ENCODE measurements at places on chromosomes 1 and 21.

DNA sequence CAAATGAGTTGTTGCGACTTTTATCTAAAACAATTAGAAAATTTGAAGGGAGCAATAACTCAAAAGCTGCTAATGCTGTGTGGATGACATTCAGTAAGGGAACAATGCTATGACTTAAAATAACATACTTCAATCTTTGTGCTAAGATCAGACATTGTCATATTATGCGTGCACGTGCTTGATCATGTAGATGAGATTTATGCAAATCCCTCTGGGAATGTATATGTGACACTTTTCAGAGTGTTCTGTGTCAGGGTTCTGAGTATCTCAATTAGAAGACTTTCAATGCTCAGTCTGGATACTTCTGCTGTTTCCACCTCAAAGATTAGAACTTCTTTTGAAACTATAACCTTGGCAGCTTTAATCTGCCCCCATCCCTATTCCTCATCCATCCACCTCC lies 18.6 kb upstream of the POU2F1 start:
- DNase-seq: no peak

DNA sequence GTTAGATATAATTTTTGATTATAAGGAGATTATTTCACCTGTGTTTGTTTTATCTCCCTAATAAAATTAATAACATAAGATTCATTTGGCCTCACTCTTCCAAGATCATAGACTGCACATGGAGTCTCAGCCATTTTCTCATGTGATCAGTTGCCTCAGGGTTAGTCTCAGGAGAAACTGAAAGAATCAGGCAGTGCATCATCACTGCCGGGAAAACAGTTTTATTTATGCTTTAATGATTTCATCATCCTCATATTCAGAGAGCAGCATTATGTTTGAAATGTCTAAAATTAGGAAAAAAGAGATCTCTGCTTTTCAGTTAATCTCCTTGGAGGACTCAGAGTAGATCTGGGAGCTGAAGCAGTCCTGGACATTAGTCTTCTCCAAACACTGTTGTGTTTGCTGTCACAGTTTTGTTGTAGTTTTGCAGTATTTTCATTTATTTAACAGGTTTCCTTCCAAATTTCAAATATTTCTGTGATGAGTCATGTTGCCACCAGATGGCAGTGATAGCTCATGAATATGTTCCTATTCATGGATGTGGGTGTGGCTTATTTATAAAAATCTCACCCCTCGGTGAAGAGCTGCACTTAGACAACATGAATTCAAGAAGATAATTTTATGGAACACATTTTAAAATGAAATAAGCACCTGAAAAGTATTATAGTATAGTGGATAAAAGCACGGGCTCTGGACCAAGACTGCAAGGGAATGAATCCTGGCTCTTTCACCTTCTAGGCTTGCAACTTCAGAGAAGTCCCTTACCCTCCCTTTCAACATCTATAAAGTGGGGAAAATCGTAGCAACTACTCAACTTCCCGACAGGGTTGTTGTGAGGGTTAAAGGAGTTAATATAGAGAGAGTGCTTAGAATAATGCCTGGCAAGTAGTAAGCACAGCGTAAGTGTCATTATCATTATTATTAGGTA lies 31.2 kb downstream of the CHD1L start:
- no peak for DNase-seq

GRCh38 chr1:190754666-190755065 lies 277.0 kb upstream of the BRINP3 start:
- DNase-seq: no peak

DNA sequence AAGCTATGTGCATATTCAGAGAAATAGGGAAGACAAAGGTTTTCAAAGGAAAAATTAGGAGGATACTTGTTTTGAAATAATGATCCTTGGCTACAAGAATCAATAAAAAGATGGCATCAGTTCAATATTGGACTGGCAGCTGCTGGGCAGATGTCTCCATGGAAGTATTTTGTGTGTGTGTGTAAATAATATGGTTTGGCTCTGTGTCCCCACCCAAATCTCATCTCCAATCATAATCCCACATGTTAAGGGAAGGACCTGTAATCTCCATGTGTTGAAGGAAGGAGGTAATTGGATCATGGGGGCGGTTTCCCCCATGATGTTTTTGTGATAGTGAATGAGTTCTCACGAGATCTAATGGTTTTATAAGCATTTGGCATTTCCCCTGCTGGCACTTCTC lies 40.4 kb upstream of the LRRC7 start:
- no peak for DNase-seq

GRCh38 chr1:244325056-244325758 lies 126.5 kb downstream of the ADSS2 start:
- no peak for DNase-seq

DNA sequence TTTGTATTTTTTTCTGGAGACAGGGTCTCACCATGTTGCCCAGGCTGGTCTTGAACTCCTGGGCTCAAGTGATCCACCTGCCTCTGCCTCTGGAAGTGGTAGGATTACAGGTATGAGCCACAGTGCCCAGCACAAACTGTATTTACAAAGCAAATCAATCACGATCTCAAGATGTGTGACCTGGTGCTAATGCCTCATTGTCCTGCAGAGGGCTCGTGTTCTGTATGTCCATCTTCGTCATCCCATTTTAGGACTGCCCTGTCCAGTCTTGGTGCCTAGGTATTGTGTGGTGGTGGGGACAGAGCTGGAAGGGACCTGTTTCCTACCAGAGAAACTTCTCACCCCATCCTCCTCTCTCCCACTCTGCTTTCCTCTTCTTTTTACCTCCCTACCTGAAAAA lies 20.2 kb downstream of the PROK1 start:
- no peak for DNase-seq

GRCh38 chr1:40532062-40532389 lies 589 bp downstream of the ZNF684 start:
- no peak for DNase-seq

GRCh38 chr21:39022035-39022434 lies 161.2 kb downstream of the PSMG1 start:
- no peak for DNase-seq

DNA sequence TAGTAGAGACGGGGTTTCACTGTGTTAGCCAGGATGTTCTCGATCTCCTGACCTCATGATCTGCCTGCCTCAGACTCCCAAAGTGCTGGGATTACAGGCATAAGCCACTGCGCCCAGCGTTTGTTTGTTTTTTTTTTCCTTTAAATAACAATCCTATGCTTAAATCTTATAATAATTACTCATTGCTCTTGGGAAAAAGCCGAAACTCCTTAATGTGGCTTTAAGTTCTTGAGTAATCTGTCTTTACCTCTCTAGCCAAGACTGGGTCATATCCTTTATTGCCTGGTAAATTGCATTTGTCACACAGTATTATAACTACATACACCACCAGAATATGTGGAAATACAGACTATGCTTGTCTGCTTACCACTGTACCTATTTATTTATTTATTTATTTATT lies 97.1 kb downstream of the MACF1 start:
- no peak for DNase-seq

- no peak for DNase-seq
These were observed 52.7 kb downstream of the DHRS3 start for GRCh38 chr1:12565094-12565965.

DNA sequence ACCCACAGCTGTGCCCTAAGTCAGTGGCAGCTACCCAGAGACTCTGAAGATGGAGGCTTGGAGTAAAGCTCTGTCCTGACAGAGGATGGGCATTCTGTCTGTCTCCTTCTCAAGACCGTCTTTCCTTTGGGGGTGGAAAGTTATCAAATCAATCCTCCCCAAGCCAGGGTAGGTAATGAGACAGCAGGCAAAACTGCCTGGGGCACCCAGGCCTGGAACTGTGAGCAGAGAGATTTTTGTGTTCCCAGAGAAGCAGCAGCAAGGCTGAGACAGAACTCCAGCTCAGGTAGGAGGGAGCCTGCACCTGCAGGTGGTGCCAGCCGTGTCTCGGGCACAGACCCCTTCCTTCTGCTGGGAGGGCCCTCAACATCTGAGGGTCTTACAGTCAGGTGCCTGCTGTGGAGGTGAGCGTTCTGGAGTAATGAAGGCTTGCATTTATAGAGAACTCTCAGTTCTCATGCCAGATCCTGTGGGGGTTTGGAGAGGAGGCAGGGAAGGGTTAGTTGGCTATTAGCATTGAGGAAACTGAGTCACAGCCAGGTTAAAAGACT lies 95.6 kb downstream of the RIPK4 start:
- no peak for DNase-seq

GRCh38 chr1:23989263-23989662 lies 9.1 kb upstream of the SRSF10 start:
- DNase-seq: no peak
